ENCODE measurements at places on chromosomes 4 and X.

GRCh38 chr4:2828758-2829181 lies 14.9 kb upstream of the ADD1 start:
- no peak for DNase-seq

- no peak for DNase-seq
These were observed 123.3 kb downstream of the ZNF518B start for GRCh38 chr4:10333942-10334341.

DNA sequence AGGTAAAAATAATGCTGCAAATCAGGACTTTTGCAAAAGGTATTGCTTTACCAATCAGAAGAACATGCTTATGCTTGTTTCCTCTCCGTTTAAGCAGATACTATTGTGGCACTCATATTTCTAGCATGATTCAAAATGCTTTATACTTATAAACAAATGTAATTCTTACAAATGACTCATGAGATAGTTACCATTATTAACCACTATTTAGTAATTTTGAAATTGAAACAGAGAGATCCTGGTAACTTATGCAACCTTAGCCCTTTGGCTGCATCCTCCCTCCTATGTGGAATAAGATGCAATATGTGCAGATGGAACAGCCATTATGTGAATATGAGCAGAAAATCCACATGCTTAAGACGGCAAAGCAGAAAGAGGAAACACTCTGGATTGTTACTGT lies 164.7 kb downstream of the PCDH18 start:
- no peak for DNase-seq

- DNase-seq = no peak
These were observed 315.8 kb downstream of the RPA4 start for GRCh38 chrX:97199501-97199900.

DNA sequence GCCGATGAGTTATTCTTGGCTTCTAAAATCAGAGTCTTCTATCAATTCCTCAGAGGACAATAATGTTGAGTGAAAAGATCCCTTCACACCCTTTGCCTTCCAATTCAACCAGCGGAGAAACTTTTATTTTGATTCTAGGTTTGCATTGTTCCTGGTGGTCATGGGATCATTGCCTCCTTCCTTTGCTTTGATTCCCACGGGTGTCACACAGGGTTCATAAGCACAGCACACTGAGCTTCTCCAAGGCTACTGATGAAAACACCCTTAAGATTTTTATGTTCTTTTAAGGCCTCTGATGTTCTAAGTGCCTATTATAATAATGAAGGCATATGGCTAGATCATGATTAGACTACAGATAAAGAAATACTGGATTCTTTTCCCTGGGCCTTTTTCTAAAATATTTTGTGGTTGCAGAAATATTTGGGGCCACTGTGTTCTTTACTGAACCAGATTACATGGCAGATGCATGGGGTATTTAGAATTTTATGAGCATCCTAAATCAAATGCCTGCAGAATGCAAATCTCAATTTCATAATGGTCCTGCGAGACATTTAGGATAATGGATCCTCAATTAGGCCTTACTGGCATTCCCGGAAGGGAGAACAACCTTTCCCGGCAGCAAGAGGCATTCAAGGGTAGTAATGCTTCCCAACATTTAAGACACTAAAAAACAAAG lies 43.9 kb upstream of the FGFBP2 start:
- no peak for DNase-seq

GRCh38 chr4:76737180-76737579 lies 160.8 kb downstream of the SOWAHB start:
- DNase-seq = no peak

DNA sequence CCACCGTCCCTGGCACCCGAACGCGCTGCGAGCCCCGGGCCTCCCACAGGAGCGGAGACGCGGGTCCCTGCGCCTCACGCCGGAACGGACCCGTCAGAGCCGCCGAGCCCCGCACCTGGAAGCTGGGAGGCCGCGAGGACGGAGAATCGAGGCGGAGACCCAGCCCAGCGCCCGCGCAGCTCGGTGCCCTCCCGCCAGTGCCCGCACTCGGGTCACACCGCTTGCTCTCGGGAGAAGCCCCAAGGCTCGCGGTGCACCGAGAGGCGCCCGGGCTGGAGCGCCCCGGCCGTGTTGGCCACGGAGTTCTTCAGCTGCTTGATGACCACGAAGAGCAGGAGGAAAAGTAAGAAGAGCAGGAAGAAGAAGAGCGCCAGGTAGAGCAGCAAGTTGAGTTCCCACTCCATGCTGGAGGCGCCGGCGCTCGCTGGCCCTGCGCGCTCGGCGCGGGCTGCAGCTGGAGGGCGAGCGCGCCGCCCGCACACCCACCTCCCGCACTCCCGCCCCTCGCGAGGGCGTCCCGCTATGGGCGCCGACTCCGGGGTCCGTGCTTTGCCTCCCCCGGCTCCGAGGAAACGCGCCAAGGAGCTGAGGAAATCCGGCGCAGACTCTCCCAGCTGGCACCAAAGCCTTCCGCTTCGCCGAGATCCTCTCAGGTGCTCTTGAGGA lies at the start of gene SMIM43:
SMIM43 (minus strand) TSS at position 463 of the 666 bp plus-strand sequence; CDS start at position 404, 59 bp downstream.
- DNase-seq = no peak

- no peak for DNase-seq
These were observed 94.1 kb downstream of the RLIM start for GRCh38 chrX:74520291-74520690.

DNA sequence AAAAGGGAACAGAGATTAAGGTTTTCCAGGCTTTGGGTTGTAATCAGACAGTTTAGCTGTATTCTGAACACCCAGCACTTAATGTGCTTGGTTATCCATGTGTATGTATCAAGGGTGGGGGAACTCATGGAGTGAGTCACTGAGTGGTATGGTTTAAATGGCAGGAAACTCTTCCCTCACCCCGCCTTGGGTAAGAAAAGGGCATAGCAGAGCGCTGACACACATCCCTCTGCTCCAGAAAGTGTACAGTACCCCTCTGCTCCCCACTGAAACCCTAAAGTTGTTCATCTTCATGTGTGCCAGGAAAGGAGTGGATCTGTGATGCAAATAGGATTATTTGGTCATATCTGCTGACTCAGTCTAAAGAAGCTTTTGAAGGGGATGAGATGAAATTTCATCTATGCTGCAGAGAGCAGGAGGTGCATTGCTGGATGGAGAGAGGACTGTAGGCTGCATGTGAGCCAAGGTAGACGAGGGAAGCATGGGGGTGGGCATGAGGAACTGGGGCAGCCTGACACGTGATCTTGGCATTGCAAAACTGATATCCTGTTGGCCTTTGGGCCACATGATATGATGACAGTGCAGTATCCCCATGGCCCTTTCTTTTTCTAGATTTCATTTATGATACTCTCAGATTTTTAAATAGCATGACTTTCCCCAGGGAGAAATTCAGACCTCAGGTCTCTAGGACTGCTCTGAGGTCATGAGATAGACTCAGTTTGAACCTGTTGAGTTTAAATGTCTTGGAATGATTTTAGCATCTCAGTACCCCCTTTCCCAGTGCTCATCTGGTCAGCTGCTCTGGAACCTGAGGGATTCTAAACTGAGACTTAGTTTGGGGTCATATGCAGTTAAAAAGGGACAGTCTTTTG lies 84.8 kb downstream of the TMEM164 start:
- DNase-seq = peak; percentile 9

DNA sequence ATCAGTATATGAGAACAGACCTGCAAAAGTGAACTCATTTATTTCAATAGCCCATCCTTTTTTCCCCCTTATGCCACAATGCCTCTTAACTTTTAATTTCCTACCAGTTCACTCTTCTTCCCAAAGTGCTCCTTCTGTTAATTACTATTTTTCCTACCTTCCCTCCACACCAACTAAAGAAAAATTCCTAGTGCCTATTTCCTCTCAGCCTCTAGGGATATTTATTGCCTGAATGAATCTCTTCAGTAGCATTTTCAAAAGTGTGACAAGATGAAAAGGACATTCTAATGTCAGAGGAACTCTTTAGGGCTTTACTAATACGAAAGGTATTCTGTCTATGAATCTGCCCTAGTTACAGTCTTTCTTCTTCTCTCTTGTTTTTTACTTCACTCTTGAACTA lies 181.1 kb upstream of the SPRY1 start:
- no peak for DNase-seq

GRCh38 chr4:156941940-156942548 lies 29.6 kb downstream of the PDGFC start:
- DNase-seq = no peak

GRCh38 chrX:136183917-136184316 lies 36.6 kb downstream of the FHL1 start:
- no peak for DNase-seq

- DNase-seq = no peak
These were observed 139.9 kb upstream of the GPRIN3 start for GRCh38 chr4:89447543-89447942.

GRCh38 chr4:38902695-38903094 lies 35.1 kb downstream of the FAM114A1 start:
- DNase-seq = no peak

DNA sequence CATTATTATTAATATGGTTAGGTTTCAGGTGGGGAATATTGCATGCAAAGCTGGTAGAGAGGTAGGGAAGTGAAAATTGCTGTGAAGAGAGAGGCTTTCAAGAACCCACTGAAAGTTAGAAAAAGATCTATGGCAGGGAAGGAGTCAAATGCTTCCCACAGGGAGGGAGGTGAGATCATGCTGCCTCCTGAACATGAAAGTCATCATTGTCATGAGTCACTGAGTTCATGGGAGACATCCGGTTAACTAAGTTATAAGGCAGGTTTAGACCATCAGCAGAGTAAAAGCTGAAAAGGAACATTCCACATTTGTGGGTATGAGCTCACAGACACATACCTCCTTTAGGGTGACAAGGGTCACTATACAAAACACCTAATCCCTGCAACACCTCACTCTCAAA lies 16.2 kb downstream of the GATB start:
- no peak for DNase-seq

- DNase-seq = peak; percentile 52
These were observed 141.0 kb downstream of the MAB21L2 start for GRCh38 chr4:150722908-150723362.

- no peak for DNase-seq
These were observed 238.1 kb downstream of the ARAP2 start for GRCh38 chr4:36006226-36006625.
